Heart right ventricle (tissue), 16 donors: ENCODE measurements at places on chromosomes 16 and 17. TPM values are rescaled to one million over a fixed set of nuclear protein-coding genes. Genes with fewer than 3 reads are reported as not detected.

KRT31 gene
- total RNA-seq, result not detected

DNA sequence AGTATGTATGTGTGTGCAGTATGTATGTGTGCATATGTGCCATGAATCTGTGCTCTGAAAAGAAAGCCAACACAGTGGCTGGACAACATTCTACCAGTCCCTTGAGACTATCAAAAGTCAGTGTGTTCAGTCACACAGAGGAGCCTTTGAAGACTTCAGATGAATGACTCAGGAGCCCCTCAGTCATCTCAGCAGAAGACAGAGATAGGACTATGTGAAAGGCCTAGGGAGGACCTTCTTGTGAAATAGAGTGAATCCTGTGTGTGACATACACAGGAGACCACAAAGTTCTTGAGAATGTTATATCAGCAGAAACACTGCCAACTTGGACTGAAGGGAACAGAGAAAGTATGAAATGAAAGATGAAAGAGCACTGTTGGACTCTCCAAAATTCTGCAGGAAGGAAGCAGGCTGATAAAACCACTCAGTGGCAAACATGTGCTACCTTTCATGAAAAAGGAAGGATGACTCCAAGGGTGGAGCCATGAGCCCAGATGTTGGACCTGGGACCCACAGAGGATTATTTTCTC is 108.4 kb downstream of the METRNL start:
- no peaks in the 10 kb centered on the region for H3K27me3 ChIP-seq
- no peaks in the 10 kb centered on the region for H3K36me3 ChIP-seq
- DNase-seq, result no peak
- no peak overlapping the region for H3K4me3 ChIP-seq
- no peak overlapping the region for H3K27ac ChIP-seq

CACNG1 gene
- not detected for total RNA-seq

RPS2 gene
- total RNA-seq, result 797 TPM

GRAP gene
- total RNA-seq, result 2.7 TPM

FA2H gene
- not detected for total RNA-seq

KRTAP4-4 gene
- not detected for total RNA-seq

DHRS13 gene
- 2.3 TPM for total RNA-seq

NPIPB8 gene
- total RNA-seq, result not detected

GRCh38 chr17:15348021-15348420 is 6.6 kb upstream of the TEKT3 start:
- H3K27me3 ChIP-seq, result no peaks in the 10 kb centered on the region
- no peak for DNase-seq
- H3K4me1 ChIP-seq, result peaks cover 7% of the 10 kb centered on the region
- H3K27ac ChIP-seq, result no peak overlapping the region

VAT1 gene
- total RNA-seq, result 97.7 TPM

SLC4A1 gene
- 1.7 TPM for total RNA-seq

IL21R gene
- 0.23 TPM for total RNA-seq

TMEM92 gene
- not detected for total RNA-seq

GRCh38 chr17:45294506-45294905 is 22.3 kb downstream of the MAP3K14 start:
- peak overlapping the region; percentile 75 for H3K27ac ChIP-seq
- H3K4me1 ChIP-seq, result peaks cover 92% of the 10 kb centered on the region
- H3K36me3 ChIP-seq, result no peaks in the 10 kb centered on the region
- no peaks in the 10 kb centered on the region for H3K27me3 ChIP-seq
- H3K4me3 ChIP-seq, result no peak overlapping the region

- DNase-seq, result no peak
- no peak overlapping the region for H3K27ac ChIP-seq
- H3K4me1 ChIP-seq, result no peaks in the 10 kb centered on the region
- H3K4me3 ChIP-seq, result no peak overlapping the region
Measured at GRCh38 chr17:70773258-70773657, 603.9 kb downstream of the KCNJ2 start.

TPSD1 gene
- total RNA-seq, result not detected
